Anterior cingulate cortex (tissue), 58 donors: ENCODE measurements at places on chromosomes 4 and X.

DNA sequence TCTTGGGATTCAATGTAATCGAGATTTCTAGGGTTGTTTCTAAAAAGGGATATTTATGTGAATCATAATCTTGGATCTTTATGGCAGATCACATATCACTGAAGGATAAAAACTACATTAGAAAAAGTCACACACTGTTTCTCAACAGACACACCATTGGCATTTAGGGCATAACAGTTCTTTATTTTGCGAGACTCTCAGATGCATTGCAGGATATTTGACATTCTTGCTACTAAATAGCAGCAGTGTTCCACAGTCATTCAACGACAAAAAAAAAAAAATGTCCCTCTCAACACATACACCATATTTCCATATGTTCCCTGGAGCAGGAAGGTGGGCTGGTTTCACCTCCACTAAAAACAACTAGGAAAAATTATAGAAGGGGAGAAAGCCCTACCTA lies 243.4 kb upstream of the PCDH18 start:
- no peak for DNase-seq

DNA sequence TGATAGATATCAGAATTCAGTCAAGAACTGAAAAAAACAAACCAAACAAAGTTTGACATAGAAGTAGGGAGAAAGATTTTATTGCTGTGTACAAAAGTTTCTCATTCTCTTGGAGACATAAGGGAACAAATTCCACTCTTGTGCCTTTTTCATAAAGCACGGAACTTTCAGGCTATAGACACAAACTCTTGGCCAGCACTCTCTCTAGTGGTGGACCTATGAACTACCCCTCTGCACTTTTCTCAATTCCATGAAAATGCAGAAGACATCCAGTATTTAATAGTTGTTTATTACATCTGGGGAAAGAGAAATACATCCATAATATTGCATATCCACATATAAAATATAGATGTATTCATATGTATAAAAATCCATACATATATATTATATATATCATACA lies 291.6 kb upstream of the HS3ST1 start:
- no peak for DNase-seq

DNA sequence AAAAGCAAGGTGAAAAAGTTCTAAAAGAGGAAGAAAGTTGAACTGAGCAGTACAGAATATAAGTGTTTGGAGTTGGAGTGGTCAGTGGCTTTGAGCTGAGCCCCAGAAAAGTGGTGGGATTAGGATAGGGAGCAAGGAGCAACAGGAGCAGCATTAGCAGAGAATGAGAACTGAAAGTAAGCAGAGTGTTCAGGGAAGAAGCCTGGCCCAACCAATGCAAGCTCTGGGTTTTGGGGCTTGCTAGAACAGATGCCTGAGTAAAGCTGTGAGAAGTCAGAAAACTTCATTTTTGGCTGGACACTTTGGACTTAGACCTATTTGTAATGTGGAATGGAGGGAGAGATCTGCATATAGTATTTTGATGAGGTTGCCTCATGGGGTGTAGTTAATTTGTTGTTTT lies 17.8 kb downstream of the JADE1 start:
- no peak for DNase-seq

DNA sequence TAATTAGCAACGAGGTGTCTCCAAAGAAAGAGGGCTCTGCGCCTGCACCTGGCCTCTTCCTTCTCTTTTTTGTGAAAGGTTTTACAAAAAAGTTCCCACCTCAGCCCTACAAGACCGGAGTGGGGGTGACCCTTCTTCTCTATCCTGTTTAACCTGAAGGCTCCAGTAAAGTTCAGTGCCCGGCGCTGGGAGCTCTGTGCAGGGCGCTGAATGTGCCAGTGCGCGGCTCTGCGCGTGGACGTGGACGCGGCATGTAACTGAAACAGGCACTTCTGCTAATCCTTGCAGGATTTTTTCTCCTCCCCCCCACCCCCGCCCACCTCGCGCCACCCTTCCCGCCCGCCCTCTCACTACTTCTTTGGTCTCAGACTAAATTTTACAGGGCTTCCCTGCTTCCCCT lies 2.4 kb downstream of the GPR50 start:
- DNase-seq = no peak

DNA sequence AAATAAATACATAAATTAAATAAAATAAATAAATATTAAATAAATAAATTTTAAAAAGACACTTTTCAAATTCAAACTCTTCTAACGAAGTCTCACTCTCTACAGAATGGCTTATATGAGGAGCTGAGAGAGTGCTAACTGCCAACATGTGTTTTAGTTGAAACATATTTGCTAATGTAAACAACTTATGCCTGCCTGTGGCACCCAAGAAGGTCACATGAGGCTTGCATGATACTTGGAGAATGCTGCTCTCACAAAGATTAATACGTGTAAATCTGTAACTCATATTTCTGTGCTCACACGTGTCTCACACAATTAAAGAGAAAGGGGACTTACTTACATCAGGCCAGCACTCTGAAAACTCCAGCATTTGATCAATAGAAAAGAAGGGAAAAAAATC lies 43.2 kb upstream of the PITX2 start:
- DNase-seq = no peak

DNA sequence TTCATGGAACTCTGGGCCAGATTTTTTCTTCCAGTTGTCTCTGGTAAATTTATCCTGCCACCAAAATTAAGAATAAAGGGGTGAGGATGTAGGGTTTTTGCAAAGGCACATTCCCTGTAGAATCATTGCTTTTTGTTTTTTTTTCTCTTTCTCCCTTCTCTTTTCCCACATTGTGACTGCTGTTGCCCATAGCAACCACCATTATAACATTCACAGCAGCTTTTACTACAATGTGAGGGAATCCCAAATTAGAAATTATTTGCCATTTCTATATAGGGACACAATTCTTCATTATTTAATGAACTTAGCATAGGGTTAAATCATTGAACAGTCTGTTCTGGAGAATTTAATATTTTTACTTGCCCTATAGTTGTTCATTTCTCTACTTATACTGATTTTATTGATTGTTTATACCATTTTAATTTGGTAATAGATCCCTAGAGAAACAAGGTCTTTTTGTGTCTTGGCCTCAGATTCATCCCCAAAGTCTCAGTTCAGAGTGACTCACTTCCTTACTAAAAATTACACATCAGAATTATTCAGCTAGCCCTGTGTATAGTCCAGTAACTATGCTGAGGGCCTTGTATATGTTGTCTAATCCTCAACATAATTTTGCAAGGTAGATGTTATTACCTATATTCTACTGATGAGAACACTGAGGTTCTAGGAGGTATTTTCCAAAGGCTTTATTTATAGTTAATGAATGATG lies 80.8 kb upstream of the ANK2 start:
- DNase-seq = no peak

DNA sequence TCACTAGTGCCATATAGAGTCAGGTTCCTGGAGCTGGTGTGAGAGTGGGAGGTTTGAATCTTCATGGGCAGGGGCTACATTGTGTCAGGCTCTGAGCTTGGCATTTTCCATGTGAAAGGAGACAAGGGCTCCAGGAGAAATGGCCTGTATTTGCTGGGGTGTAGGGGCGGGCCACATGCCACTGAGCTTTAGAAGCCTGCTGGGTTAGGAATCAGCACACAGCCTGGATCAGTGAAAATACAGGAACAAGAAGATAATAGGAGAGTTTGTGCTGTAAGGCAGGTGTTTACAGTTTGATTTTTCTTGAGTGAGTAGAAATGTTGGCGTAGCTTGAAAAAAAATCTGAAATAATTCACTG lies 35.4 kb downstream of the TBC1D14 start:
- no peak for DNase-seq

GRCh38 chr4:57462843-57463242 lies 352.7 kb upstream of the IGFBP7 start:
- no peak for DNase-seq

DNA sequence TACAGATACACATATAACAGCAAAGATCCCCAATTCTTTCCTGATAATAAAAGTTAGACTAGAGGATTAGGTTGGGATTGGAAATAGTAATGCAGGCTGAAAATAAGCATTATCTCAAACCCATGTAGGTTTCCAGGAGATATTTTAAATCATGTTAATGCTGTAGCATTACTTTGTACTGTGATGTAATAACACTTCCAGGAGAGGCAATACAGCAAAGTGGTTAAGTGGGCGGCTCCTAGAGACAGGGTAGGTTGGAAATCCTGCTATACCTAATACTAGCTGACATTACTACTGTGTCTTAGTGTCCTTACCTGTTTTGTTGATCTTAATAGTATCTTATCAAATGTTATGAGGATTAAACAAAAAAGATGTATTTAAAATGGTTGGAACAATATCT lies 9.6 kb downstream of the PAICS start:
- no peak for DNase-seq

GRCh38 chrX:43813898-43814297 lies 68.4 kb downstream of the MAOB start:
- no peak for DNase-seq

DNA sequence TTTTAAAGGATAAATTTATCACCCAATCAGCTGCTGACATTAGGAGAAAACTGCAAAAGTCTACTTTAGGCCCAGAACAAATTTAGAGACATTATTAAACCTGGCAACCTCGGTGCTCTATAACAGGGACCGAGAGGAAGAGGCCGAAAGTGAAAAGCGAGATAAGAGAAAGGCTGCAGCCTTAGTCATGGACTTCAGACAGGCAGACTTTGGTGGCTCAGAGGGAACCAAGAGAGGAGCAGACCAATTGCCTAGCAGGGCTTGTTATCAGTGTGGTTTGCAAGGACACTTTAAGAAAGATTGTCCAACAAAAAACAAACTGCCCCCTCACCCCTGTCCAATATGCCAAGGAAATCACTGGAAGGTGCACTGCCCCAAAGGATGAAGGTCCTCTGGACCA lies 12.8 kb upstream of the UGT2B10 start:
- DNase-seq = no peak

GRCh38 chrX:141405486-141405852 lies 163.2 kb upstream of the SPANXC start:
- DNase-seq = no peak

DNA sequence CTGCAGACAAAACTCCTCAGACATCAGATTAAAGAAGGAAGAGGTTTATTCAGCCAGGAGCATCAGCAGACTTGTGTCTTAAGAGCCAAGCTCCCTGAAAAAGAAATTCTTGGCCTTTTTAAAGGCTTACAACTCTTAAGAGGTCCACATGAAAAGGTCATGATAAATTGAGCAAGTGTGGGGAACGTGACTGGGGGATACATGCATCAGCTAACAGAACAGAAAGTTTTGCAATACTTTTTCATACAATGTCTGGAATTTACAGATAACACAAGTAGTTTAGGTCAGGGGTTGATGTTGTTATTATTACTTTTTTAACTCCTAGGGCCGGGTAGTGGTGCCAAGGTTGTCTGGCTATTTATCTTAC lies 55.6 kb upstream of the RBMX start:
- no peak for DNase-seq

DNA sequence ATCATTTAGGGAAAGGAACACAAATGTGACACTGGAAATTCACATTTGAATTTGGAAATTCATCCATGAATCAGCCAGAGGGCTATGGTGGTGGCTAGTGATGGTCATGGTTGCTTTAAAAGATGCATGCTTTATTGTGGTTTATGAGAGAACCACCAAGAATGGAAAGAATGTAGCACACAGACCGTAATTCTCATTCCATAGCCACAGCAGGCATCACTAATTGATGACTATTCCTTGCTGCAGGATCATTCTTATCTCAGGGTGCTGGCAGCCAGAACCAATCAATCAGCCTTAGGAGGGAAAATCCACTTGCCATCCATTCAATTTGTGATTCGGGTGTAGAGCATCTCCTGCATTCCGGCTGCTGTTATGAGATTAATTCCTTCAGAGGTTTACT lies 115.6 kb downstream of the DHRSX start:
- no peak for DNase-seq

DNA sequence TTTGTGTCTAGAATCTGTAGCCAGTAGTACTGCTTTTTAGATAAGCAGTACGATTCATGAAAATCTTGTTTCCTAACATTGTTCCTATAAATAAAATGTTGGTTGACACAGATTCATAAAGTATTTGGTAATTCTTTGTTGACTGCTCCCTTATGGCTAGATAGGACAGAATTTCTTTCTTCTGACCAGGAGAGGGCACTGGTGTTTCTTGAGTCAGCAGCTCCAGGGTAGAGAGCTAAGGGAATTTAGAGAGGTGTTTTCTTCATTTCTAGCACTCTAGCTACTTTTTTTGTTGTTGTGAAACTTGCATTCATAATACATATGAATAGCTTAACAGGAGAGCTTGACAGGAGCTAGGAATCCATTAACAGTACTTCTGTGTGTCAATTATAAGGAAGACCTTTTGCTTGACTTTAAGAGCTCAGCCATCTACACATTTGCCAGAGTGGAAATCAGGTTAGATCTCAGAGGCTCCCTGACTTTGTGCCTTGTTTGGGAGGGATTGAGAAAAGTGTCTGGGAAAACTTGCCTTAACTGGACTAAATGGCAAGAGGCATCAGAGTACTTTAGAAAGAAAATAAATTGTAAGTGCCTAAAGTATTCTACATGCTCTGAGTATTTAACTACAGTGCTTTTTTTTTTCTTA lies 756.1 kb downstream of the SH3BGRL start:
- no peak for DNase-seq

GRCh38 chr4:121472937-121473721 lies 92.3 kb upstream of the QRFPR start:
- DNase-seq = no peak

DNA sequence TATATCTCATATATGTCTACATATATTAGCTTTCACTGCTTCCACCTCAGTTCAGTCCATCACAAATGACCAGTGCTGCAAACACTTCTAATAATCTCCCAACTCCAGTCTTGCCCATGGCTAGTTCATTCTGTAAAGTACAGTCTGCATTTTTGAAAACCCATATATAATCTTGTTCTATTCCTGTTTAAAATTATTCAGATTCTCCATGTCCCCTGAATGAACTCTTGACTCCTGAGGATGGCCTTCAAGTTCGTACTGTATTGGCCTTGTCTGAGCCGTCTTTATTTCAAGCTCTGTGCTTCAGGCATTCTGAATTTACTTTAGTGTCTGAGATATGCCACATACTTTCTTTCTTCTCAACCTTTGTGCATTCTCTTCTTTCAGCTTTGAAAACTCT lies 84.7 kb downstream of the PTPN13 start:
- DNase-seq = no peak

- no peak for DNase-seq
Observed at GRCh38 chrX:111687305-111687704, 6.3 kb downstream of the ALG13 start.

GRCh38 chr4:6987588-6987961 lies 55.6 kb upstream of the TADA2B start:
- no peak for DNase-seq

GRCh38 chr4:42331914-42332368 lies 65.3 kb upstream of the SHISA3 start:
- DNase-seq = no peak
